ENCODE measurements at places on chromosomes 1 and 21.

DNA sequence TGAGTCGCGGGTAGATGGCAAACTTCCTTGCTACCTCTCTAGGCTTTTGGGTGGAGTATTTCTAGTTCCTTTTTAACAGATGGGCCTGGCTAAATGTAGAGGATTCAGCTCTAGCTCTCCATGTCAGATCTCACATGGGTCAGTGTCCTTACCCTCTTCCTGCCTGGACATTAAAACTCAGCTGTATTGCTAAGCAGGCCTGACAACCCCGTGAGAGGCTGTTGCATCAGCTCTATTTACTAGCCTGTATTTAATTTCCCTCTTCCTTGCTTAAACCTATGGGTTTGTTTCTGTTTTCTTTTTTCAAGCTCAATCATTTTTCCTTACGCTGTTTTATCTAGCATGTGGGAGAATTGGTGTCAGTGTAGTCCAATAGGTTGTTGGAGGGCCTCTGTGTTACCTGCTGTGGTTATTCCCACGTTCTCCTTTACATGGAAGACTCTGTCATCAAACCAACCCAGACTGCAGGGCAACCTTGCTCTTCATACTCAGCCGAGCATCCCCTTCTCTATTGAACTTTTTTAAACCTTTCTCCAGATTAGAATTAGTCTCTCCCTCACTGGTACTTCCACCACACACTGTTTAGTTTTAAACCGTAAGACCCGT is 79.5 kb upstream of the BACH1 start:
- DNase-seq: no peak

- DNase-seq: no peak
These were observed 32.7 kb upstream of the SUCO start for GRCh38 chr1:172500207-172500606.

GRCh38 chr1:162822391-162823200 is 32.1 kb downstream of the HSD17B7 start:
- DNase-seq: no peak

DNA sequence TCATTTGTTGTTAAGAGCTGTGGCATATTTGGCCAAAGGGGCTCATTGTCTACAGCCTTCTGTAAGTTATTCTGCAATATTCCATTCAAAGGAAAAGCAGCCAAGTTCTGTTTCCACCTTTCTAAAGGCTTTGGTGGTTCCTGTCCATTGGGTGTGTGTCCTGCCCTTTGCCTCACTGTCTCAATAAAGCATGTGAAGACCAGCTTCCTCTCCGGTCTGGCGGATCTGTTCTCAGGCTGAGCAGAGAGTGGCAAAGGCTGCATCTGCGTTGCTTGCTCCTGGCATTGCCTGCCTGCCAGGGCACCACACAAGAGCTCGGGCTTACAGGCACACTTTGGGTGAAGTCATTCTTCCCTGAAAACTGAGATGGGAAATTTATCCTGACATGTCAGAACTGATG is 34.9 kb downstream of the ST6GALNAC3 start:
- no peak for DNase-seq

DNA sequence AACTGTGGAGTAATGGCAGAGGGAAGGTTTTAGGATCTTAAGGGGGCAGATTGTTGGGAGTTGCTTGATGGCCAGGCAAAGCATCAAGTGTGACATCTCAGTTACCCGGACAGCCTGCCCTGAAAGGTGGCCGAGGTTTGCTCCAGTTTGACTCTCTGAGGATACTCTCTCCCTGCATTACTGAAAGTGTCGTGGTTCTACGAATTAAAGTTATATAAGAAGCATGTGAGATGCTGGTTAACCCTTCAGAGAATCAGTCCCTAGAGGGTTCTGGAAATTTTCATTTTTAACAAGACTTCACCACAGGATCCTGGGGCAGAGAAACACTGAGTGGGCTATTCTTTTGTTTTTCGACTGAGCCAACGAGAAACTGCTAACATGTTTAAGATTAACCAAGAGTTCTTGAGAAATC is 689 bp upstream of the ZNF644 start:
- no peak for DNase-seq

- DNase-seq: no peak
These were observed 416.1 kb downstream of the MRPL39 start for GRCh38 chr21:25191141-25191540.

DNA sequence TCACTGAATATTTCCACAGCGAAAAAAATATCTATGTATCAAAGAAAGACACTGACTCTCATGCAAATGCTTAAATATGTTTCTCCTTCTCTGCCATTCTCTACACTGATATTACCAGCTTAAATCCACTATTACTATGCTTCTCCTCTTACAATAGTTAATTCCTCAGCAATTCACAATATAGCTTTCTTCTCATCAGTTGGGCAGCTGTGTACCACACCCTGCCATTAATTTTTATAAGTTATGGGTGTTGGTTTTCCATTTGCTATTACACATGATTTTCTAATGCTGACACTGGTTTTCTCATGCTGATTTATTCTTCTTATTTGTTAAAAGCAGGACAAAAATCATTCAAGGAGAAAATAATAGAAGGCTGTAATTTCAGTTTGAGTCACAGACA is 251.8 kb downstream of the TBX15 start:
- no peak for DNase-seq

GRCh38 chr21:42524341-42525028 is 10.8 kb downstream of the SLC37A1 start:
- no peak for DNase-seq

GRCh38 chr1:23449958-23450357 is 25.4 kb upstream of the TCEA3 start:
- no peak for DNase-seq

GRCh38 chr1:75345538-75346292 is 211.5 kb downstream of the LHX8 start:
- no peak for DNase-seq

DNA sequence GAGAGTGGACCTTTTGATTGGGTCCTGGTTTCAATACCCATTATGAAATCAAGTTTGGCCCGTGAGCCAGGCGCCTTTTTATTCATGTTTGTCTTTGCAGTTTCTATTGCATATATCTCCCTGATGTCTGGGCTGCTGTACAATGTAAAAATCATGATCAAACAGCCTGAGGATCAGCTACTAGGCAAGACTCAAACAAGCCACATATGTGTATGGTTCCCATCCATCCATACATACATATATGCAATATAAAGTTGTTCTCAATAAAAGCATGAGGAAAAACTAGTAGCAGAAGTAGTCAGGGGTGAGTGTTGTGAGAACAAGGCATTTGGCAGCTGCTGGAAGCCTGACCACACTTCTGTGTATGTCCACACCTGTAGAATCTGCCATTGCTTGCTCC is 562.4 kb upstream of the USP24 start:
- DNase-seq: no peak

DNA sequence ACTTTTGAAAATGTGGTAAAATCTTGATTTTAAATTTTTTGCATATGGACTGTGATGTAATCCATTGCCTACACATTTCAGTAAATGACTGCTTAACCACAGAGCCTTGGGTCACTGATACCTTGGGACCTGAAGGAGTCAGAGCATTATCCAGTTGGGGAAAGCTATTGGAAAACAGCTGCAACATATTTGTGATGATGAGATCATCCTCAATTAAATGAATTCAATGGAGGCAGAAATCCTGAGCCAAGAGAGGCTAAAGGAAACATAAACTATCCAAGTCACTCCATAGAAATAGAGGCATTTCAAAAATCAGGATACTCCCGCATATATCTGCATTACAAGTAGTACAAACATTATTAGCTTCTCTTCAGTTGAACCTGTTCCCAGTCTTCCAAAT is 99.8 kb upstream of the PRMT6 start:
- DNase-seq: no peak

Measured in stimulated activated naive CD4-positive, alpha-beta T cell (primary cell).